Mesenteric fat pad (tissue), 1 donor: ENCODE measurements at places on chromosomes 3 and 15. TPM values are rescaled to one million over a fixed set of nuclear protein-coding genes. Genes with fewer than 3 reads are reported as not detected.

The INKA1 gene
- total RNA-seq: 3.2 TPM

The CKMT1B gene
- 2.2 TPM for total RNA-seq

The SEC62 gene
- total RNA-seq: 158 TPM

The PRICKLE2 gene
- 65.7 TPM for total RNA-seq

DNA sequence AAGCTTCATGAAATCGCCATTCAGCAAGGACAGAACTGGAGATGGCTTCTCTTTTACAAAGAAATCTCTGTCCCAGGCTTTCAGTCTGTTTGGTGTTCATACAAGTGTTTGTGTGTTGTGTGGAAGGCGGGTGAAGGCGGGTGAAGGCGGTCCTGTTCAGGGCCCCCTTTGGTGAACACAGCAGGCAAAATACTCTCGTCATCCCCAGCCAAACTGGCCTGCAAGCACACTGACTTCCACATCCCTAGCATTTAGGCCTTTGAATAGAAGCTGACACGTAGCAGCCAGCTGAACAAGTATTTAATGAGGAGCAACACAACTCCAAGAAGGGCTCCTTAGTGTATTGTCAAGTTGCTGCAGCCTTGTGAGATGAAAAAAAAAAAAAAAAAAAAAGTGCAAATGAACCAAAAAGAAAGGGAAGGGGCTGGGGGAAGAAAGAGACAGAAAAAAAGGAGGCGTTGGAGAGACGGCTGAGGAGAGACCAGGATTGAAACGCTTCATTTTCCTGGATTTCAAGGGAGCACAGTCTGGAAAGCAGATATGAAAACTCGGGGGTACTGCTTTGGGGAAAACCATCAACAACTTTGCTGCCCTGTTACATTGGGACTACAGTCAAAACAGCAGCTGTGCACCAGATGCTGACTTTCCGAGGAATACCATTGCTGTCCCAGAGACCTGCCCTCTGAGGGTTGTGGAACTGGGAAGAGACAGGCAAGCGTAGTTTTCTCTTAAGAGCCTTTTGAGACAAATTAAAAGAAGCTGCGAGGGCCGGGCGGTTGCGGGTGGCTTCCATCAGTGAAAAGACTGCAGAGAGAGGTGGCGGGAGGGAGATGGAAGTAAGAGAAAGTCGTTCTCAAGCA, 74.6 kb downstream of the TGFBR2 start:
- DNase-seq: no peak

DNA sequence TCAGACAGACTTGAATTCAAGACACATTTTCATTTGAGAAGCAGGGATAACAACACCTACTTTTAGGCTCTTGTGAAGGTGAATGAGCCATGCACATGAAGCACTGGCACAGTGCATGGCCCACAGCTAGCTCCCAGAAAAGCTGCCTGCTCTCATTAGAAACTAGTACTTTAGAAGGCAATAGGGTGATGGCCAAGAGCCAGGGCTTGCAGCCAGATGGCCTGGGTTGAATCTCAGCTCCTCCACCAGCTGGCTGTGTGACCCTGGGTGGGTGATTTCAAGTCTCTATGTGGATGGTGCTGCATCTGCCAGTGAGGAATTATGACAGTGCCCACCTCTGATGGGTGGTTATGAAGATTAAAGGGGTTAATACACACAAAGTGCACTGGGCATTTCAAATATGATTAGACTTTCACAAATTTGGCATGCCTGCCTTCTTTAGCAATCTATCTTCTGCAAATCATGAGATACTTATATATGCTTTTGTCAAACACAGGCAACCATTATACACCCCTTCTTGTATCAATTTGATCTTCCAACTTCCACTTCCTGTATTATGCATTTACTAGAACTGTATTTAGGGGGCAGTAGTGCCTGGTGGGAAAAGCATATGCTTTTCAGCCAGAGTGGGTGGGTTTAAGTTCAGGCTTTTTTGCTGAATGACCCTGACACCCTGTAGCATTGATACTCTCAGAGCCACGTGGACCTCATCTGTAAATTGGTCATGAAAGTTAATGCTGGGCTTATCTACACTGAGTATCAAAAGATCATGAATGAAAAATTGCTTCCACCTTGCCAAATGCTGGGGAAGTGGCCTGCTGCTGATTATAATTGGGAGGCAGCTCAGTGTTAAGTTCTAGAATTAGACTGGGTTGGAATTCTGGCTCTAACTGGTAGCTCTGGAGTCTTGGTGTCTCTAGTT, 34.7 kb upstream of the RBP1 start:
- DNase-seq: no peak

GRCh38 chr15:82646250-82647044, 716 bp downstream of the CPEB1 start:
- DNase-seq: no peak

GRCh38 chr3:71958533-71958932, 173.6 kb upstream of the PROK2 start:
- DNase-seq: no peak

DNA sequence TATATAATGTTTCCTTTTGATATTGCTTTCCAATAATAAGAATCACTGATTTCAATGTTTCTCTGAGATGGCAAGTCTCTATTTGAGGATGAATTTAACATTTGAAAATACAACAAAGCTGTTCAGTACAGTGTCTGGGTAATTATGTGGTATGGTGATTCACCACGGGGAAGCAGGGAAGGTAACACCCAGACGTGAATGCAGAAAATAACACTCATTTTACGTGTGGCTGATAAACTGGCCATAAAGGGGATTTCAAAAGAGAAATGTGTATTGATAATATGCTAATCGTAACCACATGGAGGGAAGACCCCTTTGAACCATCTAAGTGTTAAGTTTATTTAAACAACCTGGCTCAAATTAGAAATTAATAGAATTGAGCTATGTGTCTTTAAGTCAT, 344.6 kb downstream of the GRM7 start:
- no peak for DNase-seq

DNA sequence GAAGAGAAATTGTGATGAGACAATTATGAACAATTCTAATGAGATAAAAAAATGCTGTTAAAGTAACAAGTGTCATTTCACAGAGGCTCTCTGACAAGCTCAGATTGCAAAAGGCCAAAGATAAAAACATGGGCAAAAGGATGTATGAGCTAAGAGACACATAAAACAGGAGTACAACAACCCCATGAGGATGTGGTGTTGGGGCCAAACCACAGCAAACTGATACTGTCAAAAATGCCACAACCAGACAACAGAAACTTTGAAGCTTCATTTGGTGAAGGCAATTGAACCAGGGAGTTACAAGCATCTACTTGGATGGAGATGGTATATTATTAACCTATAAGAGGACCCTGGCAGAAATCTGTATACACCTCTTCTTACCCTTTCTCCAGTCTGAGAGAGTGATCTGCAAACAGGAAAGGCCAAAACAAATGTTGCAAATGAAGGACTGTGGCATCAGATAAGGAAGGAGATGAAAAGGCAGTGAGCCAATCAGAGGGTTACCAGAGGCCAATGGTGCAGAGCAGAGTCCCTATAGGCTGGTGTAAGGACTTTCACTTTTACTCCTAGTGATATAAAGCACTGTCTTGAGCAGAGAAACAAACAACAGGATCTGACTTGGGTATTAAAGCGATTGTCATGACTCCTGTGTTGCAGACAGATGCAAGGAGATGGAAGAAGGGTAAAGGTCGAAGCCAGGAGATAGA, 659.0 kb downstream of the NTRK3 start:
- DNase-seq: no peak

GRCh38 chr15:90165659-90166489, 35.3 kb upstream of the SEMA4B start:
- DNase-seq: no peak

DNA sequence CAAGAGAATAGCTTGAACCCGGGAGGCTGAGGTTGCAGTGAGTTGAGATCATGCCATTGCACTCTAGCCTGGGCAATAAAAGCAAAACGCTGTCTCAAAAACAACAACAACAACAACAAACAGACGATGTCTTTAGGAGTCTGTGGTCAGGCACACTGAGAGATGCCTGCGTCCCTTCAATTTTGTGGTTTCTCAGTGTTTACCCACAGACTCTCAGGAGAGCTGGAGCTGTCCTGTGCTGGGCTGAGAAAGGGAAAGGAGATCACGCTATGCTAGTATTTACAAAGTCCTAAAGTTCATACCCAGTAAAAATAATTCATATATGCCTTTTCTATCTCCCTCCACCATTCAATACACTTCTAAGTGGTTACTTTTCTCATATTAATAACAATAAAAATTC, 6.3 kb downstream of the LAMP3 start:
- no peak for DNase-seq

- DNase-seq: no peak
These were observed 141.8 kb upstream of the CFAP20DC start for GRCh38 chr3:59191651-59192050.

DNA sequence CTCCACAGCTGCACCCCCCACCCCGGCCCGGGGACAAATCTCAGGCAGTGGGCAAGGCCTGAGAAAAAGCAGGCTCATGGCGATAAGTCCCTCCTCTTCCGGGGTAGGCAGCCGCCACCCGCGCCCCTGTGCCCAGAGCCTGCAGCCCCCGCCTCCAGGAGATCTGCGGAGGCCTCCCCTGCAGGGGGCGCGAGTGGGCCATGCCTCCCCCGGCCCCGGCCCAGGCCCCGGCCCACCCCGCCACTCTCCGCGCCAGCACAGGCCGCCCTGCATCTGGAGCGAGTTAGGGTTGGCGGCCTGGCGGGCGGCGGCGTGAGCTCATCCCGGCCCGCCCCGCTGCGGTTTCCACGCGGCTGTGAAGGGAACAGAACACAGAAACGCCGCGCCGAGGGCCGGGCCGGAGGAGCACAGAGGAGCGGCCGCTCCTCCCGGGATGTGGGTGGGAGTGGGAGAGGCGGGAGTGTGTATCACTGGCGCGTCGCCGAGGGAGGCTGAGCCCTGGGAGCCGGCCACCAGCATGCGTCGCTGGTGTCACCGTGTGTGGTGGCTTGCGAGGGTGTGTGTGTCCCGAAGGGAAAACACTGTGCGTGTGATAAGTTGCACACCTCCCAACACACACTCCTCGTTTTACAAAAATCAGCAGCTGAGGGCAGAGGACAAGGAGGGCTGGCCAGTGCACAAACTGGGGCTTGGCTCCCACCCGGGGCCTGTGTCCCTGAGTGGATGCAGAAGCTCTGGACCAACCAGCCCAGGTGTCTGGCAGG, 17.2 kb downstream of the MYL3 start:
- DNase-seq: peak; percentile 93

GRCh38 chr3:117282566-117282965, 573.0 kb downstream of the TUSC7 start:
- DNase-seq: no peak
